HS-27A (cell line): ENCODE measurements at places on chromosomes 12 and 14.

DNA sequence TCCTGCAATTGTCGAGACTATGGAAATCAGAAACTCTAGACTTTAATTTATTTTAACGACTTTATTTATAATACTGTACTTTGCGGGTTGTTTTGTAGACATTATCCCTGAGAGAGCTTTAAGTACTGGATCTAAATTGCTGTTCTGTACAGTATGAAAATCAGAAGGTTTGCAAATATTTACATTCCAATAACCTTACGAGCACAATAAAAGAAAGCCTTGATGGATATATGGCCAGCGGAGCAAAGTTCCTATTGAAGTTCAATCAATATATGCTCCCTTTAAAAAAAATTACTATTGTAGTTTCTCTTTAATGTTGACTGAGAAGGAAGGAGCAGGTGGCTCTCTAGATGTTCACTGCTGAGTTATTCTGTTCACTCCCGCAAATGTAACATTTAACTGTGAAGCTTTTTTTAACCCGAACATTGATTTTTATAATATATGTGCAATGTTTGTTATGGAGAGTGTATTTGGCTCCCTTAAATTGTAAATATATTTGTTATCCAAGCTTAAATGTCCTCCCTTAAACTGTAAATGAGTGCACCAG lies 235.3 kb downstream of the PLCZ1 start:
- no peak for DNase-seq

- no peak for DNase-seq
Observed at GRCh38 chr14:52926953-52927352, 23.9 kb downstream of the FERMT2 start.

DNA sequence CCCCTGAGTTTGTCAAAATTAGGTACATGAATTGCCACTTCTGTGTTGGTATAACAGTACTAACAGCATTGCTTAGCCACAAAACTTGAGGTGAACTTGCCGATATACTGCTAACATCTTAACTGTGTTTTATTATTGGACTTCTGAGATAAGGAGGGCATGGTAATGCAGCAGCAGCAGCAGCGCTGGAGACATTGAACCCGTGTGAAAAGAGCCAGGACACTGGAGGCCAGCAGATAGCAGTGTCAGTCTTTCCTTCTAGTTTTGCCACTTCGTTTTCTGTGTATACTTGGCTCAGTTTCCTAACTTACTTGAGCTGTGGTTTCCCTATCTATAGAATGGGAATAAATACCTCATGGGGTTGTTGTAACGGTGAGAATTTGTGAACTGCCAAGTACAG lies 82.7 kb downstream of the KTN1 start:
- DNase-seq, result no peak

GRCh38 chr12:113991224-113992044 lies 25.3 kb upstream of the RBM19 start:
- DNase-seq, result no peak

- no peak for DNase-seq
Observed at GRCh38 chr12:132155771-132156572, 11.7 kb downstream of the NOC4L start.

DNA sequence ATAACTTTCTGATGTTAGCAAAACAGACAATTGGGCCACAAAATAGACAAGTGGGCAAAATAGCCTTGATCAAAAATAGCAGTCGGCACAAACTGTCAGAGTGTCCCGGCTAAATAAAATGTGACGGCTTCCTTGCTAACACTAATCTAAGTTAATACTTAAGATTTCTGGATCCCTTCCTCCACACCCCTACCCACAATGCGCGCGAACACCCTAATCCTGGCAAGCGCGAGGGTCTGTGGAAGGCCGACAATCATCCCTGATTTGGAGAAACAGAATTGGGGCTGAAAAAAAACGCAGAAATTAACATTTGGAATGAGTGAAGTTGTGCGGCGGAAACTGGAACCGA lies 489 bp downstream of the CEP290 start:
- DNase-seq, result no peak

- DNase-seq, result no peak
Observed at GRCh38 chr12:46403719-46404070, 31.1 kb upstream of the SLC38A2 start.

DNA sequence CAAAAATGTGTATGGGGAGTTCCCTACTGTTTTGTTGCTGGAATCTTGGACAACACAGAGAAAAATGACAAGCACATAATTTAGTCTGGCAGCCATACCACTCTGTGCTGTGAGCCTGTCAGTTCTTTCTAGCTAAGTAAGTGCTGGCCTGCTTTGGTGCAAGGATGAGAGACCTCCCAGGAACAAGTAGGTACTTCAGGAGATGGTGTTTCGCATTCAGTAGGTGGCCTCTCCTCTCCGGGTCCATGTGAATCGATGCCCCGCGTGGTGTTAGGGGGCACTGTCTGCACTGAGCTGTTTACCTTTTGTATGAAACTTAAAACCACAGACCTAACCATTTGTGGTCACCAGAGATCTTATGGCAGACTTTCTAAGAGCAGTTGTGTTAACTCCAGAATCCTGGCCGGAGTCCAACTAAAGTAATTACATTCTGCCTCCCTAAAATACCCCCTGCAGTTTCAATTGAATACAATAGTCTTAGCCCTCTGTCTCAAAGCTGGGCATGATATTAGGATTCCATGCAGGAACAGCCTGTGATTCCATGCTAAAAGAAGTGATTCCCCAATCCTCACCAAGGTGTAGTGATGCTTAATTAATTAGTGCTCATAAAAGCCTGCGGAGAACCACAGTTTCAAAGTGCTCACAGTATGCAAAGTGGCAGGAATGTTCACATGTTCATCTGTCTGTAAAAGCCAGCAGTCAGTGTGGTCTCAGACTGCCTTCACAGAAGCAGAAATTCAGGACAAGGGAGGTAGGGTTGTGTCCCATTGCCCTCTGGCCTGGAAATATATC lies 64.2 kb downstream of the LLPH start:
- DNase-seq, result no peak

- no peak for DNase-seq
Observed at GRCh38 chr14:55356913-55357312, 54.7 kb downstream of the ATG14 start.

DNA sequence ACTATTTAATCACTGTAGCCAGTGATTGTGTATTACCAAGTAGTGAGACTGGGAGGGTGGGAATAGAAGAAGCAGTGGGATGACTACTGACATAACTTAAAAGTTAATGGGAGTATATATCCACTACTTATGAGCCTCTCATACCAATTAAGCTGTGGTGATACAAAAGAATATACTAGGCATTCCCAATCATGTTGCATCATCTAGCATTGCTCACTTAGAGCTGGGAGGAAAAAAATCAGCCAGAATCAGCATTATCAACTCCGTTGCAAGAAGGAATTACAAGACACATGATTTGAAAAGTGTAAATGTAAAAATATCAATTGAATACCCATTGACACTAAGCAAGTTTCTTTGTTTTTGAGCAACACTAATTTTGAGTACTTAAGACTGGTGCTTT lies 745 bp upstream of the PPP1R36 start:
- no peak for DNase-seq

- DNase-seq, result no peak
Observed at GRCh38 chr14:91373591-91374254, 43.9 kb downstream of the CCDC88C start.

DNA sequence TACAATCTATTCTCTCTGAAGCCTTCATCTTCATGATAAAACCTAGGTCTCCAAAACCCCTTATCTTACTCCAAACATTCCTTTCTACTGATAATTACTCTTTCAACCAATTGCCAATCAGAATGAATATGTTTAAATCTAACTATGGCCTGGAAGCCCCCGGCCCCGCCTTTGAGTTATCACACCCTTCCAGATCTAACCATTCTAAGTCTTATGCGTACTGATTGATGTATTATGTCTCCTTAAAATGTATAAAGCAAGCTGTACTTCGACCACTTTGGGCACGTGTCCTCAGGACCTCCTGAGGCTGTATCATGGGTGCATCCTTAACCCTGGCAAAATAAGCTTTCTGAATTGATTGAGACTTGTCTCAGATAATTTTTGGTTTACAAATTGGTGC lies 14.4 kb downstream of the PABPN1 start:
- no peak for DNase-seq

DNA sequence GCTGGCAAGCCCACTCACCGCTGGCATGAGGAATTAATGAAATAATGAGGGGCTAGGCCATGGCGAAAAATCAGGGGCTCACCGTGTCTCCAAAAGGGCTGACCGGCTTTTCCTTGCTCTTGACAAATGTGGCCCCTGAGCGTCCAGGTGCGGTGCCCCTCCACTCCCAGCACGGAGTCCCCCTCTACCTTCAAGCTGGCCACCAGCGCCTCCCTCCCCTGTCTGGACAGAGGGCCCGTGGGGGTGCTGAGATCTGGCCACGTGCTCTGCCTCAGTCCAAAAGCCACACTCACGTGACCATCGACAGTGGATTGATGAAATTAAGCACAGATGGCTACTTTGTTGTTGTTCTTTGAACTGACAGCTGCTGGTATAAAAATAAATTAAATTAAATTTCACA lies 78.8 kb upstream of the BCL11B start:
- DNase-seq, result no peak

DNA sequence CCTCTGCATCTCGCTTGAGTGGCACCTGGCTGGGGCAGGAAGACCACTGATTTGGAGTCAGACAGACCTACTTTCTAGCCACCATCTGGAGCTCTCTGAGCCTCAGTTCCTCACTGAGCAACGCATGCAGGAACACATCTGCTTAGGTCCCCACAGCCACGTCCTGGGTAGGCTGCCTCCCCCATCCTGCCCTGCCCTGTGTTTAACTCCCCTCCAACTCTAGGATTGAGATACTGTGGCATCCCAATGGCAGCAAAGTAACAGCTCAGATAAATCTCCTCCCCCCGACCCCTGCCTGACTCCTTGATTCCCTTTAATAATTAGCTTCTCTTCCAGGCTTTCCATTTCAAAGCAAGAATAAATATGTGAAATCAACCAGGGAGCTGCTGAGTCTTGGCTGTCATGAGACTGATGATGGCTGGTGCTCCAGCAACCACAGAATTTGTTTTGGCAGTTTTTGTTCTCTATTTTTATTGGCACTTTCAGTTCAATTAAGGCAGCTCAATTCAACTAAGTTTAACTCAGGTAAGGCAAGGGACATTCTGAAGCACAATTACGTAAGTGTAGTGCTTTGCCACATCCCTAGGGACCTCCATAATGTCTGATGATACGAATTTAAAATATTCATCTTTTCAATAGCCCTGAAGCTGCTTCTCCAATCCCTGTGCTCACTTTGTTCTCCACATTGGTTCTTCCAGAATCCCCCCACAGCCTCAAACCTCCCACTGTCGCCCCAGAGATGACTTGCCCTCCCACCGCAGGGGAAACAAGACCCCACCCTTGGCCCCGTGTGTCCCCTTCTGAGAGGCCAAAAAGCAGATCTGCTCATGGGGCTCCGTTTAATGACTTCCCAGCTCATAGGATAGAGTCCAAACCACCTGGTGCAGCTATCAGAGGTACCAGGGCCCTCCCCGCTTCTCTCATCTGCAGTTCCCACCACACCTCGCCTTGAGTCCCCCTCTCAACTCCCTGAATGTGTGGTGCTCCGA lies 58.2 kb downstream of the ESR2 start:
- no peak for DNase-seq

DNA sequence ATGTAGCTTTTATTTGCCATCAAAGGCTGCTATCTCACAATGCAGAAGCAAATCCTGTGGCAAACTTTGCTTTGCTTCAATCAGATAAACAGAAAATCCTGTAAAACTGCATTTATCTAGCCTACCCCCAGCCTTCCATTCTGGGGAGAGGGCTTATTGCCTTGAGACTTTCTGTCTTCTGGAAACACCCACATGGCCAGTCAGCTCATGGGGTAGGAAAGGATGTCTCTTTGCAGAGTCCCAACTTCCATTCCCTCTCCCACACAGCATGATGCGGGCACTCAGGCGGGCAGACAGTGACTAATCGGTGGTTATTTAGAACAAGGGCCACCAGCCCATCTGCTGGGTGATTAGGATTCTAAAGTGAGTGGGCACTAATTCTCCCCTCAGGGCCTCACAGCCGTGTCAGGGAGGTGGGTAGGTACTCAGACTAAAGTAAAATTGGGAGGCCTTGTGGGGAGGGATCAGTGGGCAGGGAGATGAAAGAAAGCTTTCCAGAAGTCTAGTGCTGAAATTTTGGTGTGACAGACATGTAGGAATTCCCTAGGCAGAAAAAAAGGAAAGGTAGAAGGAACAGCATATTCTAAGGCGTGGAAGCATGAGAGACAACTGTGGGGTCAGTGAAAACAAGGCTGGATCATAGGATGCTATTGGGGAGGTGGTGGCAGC lies 720.5 kb downstream of the VRK1 start:
- no peak for DNase-seq

GRCh38 chr14:96752594-96752993 lies 44.6 kb upstream of the VRK1 start:
- no peak for DNase-seq

- no peak for DNase-seq
Observed at GRCh38 chr12:87923361-87923760, 105.8 kb downstream of the C12orf50 start.

DNA sequence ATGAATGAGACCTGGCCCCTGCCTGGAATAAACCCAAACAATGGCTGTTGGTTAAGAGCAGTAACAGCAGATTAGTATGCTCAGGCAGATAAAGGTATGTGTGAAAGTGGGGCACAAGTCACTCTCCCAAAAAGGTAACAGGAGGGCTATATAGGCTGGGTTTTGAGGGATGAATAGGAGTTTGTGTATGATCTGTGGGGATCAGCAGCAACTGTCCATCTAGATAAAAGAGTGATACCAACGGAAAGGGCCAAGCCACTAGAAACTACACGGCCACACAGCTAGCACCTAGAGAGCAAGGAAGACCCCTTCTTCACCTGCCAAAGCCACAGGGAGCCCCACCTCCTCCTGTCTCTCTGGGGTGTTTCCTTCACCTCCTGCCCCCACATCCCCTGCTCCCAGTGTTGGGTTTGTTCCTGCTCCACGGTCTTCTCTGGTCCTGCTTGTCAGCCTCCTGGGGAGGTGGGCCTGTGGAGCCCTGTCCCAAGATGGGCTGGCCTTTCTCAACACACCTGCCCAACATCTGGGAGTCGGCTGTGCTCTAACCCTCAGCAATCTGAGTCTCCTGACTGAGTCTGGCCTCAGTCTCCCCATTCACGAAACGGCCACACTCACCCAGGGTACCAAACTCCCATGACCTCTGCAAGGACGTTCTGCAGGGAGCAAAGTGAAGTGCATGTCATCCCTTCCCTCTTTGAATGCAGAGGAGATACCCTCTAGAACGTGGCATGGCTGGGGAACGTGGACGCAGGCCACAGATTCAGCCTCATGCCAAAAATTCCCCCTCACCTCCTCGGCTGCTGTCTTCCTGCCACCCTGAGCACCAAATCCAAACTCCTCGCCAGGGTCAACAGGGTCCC lies 108.2 kb downstream of the NCOR2 start:
- DNase-seq, result no peak
